ENCODE measurements at places on chromosomes 5 and 9. TPM values are rescaled to one million over a fixed set of nuclear protein-coding genes. Genes with fewer than 3 reads are reported as not detected.

Gene ADAMTSL1
- not detected for total RNA-seq

Gene FOXD4L3
- 0.25 TPM for total RNA-seq

Gene TCERG1
- total RNA-seq = 83.5 TPM

Gene GFPT2
- 16.1 TPM for total RNA-seq

Gene ACO1
- 36.2 TPM for total RNA-seq

Gene ADGRV1
- total RNA-seq = 6.0 TPM

Gene PCDHB3
- total RNA-seq = 0.10 TPM

DNA sequence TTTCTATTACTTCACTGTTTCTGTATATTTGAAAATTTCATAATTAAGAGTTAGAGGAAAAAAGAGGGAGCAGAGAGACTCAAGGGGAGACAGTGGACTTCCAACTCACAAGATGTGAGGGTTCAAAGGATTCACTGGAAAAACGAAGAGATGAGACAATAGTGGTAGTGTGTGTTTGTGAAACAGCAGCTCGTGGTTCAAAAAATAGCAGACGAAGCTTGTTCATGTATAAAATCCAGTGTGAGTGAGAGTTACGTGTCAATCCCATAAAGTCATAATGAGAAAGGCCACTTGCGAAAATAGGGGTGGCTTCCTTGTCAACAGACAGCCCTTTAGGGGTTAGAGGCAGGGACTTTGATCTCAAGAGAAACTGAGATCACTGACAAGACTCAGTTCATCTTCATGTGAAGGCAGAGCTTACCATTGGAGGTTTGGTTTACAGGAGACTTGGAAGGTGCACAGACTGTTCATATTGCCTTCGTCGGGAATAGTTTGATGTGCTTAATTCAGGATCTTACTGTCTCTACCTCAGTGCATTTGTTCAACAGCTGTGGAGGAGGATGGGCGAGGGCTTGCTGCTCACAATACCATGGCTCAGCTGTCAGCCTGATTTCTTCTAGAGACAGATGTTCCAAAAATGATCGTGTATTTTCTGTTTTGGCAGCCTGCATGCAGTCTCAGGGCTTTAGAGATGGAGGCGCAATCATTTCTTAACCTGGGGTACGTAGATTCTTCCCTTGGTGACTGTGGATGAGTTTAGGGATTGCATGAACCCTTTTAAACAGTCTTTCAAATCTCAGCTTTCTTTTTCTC, 105.7 kb upstream of the KLF9 start:
- no peak for DNase-seq

- no peak for DNase-seq
Measured at GRCh38 chr5:135491552-135492318, 39.6 kb upstream of the TIFAB start.

DNA sequence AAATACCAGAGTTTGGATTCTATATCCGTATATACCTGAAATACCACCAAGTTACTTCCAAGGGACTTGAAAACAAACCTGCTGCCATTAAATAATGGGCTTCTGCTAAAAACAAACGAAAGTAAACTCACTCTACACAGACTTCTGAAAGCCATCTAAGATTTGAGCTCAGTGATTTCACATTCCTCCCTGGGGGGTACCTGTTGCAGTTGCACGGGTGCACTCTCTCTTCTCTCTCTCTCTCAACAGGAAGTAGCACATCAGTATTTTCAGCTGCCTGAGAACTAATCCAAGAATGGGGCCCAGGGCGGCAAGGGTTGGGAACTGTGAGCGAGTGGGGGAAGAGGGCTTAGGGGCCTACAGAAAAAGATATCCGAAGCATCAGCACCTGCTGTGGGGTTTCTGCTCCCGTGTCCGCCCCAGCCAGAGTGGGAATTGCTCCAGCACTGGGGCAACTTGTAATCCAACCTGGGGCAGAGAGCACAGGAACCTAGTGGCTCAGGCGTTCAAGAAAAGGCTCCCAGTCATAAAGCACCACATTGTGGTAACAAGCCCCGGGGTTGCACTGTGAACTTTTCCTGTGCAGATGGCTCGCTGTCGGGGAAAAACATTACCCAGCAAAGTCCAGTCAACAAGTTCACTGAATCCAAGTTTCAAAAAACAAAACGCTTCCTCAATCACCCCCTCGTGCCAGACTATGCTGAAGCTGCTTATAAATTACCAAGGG, 99.8 kb downstream of the EFNA5 start:
- DNase-seq = no peak

- DNase-seq = no peak
Measured at GRCh38 chr5:159510282-159510681, 180.0 kb upstream of the IL12B start.

GRCh38 chr5:139877129-139877597, 81.6 kb downstream of the PSD2 start:
- peak; percentile 71 for DNase-seq

DNA sequence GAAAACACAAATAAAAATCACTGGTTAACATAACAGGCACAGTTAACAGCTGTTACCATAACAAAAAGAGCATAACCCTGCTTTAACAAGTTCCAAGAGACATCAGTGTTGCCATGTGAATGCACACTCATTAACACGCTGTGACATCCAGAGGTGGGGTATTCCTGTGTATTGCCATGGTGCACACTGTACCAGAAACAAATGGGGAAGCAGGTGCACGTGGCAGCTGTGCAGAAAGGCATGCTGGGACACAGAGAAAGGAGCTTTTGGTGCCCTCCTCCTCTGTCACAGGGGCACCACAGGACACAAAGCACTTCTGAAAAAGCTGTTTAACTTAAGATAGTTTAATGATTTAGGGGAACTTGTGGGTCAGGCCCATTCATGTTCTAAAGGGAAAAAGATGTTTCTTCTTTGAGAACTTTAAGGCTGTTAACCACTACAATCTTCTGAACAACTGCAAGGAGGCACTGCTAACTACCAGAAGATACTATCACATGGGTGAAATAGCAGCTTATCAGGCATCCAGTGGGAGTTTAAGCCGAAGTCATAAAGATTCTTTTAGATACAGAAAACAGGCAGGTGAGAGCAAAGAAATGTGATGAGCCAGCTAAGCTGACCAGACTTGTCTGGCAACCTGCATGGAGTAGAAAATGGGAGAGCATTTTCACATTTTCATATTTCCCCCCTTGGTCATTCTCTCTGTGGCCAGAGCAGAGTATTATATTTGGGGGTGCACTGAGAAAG, 56.4 kb upstream of the GOLPH3 start:
- DNase-seq = no peak

DNA sequence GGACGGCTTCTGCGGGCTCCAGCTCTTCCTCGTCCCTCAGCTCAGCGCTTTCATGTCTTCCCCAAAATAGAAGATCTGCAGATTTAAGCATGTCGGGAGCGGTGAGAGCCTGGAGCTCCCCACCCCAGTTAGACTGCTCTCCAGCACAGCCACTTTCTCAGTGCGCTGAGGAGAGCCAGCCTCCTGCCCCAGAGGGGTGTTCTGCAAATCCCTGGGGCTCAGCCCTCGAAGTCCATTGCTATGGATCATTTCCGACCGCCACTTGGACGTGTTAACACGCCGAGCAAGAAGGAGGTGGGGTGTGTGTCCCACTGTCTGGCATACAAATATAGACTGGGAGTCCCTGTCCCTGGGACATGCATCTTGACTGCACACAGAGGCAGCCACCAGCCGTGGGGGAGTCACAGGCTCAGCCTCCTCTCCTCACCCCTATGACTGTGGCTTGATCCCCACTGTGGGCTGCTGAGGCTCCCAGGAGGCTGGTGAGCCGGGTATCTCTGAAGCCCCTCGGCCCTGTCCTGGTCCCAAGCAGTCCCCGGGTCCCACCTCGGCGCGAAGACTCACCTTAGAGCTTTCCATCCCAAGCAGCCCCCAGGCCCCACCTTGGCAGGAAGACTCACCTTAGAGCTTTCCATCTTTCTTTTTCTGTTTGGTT, 30.0 kb upstream of the RNF130 start:
- no peak for DNase-seq

GRCh38 chr5:16480821-16481538, 15.4 kb upstream of the ZNF622 start:
- no peak for DNase-seq

DNA sequence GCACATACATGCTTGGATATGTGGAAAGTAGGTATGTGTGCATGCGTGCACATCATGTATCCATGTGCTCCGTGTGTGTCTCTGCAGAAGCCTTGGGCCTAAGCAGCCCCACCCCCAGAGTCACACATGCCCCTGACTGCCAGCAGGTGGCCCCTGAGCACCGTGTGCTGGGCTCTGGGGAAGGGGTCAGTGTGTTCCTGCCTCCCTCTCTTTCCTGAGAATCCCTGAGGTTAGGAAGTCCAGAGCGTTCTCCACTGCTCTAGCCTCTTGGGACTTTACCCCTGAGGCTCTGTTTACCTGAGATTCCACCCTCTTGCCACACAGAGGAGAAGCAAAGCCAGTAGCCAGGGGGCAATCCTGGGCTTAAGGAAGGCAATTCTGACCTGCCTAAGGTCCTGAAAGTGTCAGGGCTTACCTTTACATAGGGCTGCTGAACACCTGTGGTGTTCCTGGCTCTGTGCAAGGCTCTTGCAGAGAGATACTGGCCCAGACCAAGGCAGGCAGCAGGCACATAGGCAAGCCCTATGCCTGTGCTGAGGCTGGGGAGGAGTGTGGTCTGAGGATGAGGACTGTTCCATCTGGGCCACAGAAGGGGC, 207.3 kb downstream of the TMEM38B start:
- DNase-seq = no peak

- no peak for DNase-seq
Measured at GRCh38 chr5:485113-485945, 38.9 kb downstream of the SLC9A3 start.

DNA sequence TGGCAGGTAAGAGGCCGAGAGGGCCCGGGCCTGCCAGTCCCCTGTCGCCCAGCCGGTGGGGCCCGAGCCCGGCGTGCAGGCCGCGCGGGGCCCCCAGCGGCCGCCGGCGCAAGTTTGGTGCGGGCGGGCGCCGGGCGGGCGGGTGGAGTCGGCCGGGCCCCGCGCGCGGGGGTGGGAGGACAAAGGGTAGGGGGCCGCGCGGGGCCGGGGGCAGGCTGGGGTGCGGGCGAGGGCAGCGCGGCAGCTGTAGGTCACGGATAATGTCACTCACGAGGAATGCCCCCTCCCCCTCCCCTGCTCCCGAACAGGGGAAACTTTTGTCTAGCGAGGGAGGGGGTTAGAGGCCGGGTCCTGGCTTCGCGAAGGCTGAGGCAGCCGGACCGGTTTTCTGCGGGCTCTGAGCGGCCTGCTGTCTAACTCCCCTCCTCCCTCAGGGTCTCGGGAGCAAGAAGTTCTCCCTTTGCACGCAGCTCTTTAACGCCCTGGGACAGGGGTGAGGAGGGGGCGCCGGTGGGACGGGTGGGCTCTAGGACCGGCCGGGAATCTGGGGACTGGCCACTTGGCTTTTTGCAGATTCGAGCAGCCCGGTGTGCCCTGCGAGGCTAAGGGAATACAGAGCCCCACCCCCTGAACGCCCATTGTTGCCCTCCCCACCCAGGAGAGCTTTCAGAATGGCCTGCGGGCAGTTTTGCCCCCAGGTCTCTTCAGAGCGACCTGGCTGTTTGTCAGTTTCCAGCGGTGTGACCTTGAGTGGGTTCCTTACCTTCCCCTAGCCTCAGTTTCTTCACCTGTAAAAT, 21.3 kb upstream of the NDST1 start:
- DNase-seq = peak; percentile 46

- no peak for DNase-seq
Measured at GRCh38 chr5:51889703-51890102, 506.5 kb downstream of the ISL1 start.

GRCh38 chr5:74304536-74304935, 336.0 kb downstream of the ENC1 start:
- DNase-seq = no peak

Measured in HCT116 (cell line).